ENCODE measurements at places on chromosomes 4 and X. TPM values are rescaled to one million over a fixed set of nuclear protein-coding genes. Genes with fewer than 3 reads are reported as not detected.

- DNase-seq = no peak
Measured at GRCh38 chrX:104392350-104392749, 137.6 kb upstream of the ESX1 start.

DNA sequence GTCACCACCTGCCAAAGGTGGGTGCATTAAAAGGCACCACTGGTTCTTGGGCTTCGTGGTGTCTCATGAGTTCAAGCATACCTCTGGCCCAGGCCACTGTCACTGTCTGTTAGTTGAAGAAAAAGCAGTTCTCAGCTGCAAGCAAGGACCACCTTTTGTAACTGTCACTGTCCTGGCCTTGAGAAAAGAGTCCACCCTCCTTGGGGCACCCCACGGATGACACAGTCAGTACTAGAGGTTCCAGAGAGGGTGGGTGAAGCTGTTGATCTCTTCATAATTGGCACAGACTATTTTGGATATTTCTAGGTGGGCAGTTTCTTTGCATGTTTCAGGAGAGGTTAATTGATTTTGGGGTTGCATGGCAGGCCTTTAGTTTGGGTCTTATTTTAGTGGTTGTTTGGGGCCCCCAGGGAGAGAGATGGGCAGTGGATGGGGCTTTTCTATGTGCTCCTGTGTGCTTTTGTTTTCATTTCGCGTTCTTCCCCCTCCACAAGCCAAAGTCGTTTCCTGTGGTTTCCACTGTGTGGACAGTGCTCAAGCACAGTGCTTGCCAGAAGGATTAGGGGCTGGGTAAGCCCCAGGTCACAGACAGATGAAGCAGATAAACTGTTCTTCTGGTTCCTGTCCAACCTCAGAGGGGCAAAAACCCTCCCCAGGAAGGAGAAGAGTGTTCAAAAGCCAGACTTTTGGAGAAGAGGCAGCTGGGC lies 156.2 kb upstream of the PPP1R2C start:
- no peak for DNase-seq

DNA sequence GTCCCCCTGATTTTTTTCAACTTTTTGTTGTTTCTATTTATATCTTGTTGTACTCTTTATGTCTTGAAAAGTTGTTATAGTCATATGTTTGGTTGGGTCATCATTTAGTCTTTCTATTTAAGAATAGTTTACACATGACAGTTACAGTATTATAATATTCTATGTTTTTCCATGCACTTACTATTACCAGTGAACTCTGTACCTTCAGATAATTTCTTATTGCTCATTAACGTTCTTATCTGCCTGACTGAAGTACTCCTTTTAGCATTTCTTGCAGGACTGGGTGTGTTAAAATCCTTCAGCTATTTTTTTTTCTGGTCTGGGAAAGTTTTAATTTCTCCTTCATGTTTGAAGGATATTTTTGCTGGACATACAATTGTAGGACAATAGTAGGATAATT lies 157.7 kb upstream of the DIPK2B start:
- no peak for DNase-seq

DNA sequence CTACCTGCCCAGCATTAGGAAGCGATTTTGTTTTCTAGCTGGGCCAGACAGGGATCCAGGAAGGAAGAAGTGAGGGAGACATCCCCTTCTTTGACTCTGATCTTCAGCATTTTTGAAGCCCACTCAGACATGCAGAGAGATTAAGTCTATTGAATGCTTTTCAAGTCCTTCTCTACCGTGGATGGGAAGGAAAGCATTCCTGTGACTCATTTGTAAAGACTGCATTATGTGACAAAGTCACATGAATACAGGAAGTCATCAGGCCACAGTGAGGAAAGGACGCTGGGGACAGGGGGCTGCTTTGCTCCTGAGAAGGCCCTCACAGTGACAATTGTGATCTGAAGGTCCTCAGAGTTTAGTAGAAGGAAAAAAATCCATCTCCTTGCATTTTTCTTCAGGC lies 67.4 kb upstream of the GBA3 start:
- DNase-seq = no peak

DNA sequence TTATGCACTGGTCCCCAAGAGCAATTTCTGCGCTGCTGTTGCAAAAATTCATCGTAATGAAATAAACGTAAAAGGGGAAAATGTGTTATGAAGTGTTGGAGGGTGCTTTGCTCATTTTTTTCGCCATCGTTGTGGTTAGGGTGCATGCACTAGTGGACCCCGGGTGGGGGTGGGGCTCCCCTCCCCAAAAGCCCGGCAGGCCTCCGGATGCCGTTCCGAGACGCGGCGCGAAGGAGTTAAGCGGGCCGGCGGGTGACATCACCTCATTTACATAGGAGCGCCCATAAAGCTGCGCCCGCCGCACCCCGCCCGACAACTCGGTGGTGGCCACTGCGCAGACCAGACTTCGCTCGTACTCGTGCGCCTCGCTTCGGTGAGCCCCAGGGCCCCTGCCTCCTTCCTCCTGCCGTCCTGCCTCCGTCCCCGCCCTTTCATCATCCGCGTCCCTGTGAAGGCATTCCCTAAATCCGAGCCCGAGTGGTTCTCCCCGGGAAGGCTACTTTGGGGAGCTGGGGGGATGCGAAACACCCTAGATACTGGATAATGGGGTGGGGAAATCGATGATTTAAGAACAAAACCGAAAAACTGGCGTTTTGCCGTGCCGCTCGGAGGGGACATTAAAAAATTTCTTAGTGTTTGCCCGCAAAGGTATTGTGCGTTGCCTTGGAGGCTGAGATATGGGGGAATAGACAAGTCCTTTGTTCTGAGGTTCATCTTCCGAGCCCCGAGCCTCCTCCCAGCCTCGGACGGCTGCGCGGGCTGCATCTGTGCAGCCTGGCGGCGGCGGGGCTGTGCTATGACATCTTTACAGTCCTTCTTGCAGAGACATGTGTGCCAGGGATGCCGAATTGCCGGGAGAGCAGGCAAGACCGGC lies at the start of gene TMSB4X:
TMSB4X (plus strand) TSS at position 315 of the 874 bp plus-strand sequence.
- DNase-seq = peak; percentile 74

DNA sequence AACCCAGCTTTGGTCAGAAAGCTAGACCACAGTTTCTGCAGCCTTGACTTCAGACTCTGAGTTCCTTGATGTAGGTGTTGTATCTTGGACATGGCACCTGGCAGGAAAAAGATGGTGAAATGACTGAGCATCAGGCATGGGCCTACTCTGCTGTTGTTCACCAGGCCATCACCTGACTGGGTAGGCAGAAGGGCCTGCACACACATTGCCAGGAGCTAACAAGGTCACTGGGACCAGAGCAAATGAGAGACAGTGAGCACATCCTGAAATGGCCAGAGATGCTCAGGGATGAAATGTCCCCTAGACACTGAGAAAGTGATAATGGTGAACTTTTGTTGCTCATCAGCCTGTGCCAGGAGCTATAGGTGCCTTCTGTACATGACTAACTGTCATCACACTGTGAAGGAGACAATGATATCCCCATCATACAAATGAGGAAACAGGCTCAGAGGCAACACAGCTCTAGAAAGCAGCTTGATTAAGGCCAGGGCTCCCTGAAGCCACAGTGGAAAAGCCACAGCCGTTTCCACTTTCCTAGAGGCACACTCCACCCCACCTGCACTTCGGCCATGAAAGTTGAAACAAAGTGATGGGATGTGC lies 128.3 kb downstream of the TSPAN5 start:
- no peak for DNase-seq

DNA sequence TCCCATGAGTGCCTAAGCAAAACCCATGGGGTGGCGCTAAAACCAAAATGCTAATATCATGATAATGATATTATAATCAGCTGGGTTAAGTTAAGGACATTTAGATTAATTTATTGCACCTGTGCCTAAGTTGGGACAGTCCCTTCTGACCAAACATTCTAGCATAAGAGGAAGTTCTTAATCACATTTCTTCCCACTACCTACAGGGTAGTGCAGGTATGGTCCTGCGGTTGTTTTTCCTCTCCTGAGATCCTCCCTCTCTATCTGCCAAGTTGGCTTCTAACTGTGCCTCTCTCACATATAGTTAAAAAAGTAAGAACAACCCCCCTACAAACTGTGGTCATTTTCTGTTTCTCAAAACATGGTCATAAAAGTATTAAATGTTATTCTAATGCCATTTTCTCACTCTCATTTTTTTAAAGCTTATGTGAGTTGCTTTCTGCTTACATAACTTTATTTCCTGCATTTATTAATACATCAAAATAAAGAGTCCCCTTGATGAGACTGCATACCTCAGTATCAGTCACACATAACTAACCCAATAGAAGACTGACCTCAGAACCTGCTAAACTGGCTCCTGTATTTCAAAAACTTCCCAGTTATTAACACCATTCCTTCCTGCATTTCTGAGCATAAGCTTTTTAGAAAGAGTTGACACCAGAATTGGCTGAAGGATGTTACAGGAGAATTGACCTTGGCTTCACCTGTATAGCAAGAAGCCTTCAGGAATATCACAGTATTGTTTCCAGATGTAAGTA lies 1332.5 kb downstream of the FSTL5 start:
- DNase-seq = no peak

GRCh38 chr4:10003666-10004065 lies 17.6 kb downstream of the SLC2A9 start:
- no peak for DNase-seq

DNA sequence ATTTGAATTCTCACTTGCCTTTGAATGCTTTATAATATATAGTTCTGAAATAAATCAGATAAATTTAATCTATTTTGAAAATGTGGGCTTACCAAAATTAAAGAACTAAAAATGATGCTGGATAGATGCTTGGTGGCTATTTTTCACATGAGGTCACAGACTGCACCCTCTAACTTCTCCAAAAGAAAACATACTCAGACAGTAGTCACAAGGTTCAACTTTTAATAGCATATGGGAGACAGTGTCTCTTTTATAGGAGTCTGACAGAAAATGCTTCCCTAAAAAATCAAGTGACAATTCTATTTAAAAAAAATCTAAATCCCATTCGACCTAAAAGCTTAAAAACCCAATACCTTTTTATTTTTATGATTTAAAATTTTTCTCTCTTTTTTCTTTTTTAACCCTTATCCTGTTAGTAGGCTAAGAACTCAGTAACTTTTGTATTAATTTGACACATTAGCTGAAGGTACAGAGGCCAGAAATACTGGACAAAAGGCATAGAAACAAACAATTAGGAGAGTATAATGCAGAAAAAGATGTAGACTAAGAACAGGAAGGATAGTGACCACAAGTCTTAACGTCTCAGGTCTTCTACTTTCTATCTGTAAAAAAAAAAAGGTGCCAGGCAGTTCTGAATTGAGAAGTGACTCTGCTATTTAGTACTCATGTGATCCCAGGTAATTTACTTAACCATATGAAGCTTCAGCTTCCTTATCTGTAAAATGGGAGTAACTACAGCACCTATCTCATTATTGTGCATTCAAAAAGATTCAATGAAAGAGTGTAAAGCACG lies 7.6 kb downstream of the TIGD4 start:
- no peak for DNase-seq

- DNase-seq = no peak
Measured at GRCh38 chr4:25299476-25300203, 12.9 kb upstream of the ZCCHC4 start.

GRCh38 chr4:186161138-186161537 lies 30.2 kb upstream of the CYP4V2 start:
- DNase-seq = no peak

DNA sequence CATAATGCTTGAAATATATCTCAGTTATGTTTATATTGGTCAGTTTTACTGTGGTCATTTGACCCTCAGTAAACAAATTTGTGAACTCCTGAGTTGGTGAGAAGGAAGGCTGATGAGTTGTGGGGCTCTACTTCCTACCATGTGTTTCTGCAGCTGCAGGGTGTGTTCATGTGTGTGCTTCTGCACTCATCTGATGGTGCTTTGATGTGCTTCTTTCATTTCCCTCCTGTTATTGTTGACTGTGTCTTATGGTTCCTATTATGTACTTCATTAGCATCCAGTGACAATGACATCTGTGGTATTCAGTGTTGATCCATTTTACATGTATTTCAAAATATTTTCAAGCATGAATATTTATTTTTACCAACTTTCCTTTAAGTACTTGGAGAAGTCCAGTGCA lies 46.5 kb downstream of the XAGE2 start:
- no peak for DNase-seq

DNA sequence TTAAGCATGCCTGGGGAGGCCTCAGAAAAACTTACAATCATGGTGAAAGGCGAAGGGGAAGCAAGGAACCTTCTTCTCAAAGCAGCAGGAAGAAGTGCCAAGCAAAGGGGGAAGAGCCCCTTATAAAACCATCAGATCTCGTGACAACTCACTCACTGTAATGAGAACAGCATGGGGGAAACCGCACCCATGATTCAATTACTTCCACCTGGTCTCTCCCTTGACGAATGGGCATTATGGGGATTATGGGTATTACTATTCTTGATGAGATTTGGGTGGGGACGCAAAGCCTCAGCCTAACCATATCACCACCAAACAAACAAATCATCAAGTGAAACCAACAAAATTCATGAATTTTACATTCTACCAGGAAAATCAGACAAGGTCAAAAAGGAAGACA lies 76.7 kb upstream of the TAB3 start:
- DNase-seq = no peak

- DNase-seq = no peak
Measured at GRCh38 chr4:93157986-93158385, 670.6 kb upstream of the ATOH1 start.

GRCh38 chr4:78119698-78120097 lies 62.6 kb downstream of the FRAS1 start:
- no peak for DNase-seq

GRCh38 chr4:135838889-135839288 lies 1637.3 kb upstream of the PABPC4L start:
- DNase-seq = no peak

DNA sequence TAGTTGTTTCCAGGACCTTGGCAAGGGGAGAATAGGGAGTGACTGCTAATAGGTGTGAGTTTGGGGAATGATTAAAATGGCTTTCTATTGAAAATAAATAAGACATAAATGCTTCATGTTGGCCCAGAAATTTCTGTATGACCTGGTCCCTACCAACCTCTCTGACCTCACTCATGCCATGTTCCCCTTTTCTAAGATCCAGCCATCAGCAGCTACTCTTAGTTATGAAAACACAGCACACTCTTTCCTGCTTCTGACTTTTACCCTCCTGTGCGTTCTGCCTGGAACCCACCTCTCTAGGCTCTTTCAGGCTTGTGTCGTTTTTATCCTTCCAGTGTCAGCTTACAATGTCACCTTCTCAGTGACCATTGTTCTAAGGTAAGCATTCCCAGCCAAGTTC lies 14.8 kb upstream of the CXCL5 start:
- no peak for DNase-seq

GRCh38 chr4:87783781-87784180 lies 15.6 kb upstream of the IBSP start:
- no peak for DNase-seq

DNA sequence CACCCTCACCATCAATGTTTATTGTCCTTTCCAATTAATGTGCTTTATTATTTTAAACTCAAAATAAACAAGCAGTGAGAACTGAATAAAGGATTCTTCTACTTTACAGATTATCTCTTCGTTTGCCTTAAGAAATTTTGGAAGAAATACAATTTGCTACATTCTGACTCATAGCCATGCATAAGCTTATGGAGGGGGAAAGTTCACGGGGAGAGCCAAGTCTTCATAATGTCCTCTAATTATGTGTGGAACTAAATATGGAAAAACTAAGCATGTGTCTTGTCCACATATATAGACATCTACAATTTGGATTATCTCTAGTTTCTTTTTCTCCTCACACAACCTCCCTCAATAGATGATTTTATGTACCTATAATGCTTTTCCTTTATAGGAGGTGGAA lies 17.5 kb downstream of the CXCL13 start:
- no peak for DNase-seq

NAP1L3 gene
- 34.6 TPM for total RNA-seq

SHROOM3 gene
- total RNA-seq = 36.4 TPM

NPFFR2 gene
- 0.16 TPM for total RNA-seq

ERAS gene
- total RNA-seq = 0.49 TPM

UGT2A1 gene
- total RNA-seq = not detected

SRPX gene
- total RNA-seq = 3.7 TPM

LONRF3 gene
- 0.30 TPM for total RNA-seq

MSMO1 gene
- 139 TPM for total RNA-seq

SLC2A9 gene
- 0.26 TPM for total RNA-seq

TCEAL3 gene
- 10.0 TPM for total RNA-seq

All from neural crest cell (in vitro differentiated cells).